ENCODE measurements at places on chromosomes 11 and 22.

- no peak for DNase-seq
Measured at GRCh38 chr11:119726150-119726553, 2.8 kb downstream of the NECTIN1 start.

DNA sequence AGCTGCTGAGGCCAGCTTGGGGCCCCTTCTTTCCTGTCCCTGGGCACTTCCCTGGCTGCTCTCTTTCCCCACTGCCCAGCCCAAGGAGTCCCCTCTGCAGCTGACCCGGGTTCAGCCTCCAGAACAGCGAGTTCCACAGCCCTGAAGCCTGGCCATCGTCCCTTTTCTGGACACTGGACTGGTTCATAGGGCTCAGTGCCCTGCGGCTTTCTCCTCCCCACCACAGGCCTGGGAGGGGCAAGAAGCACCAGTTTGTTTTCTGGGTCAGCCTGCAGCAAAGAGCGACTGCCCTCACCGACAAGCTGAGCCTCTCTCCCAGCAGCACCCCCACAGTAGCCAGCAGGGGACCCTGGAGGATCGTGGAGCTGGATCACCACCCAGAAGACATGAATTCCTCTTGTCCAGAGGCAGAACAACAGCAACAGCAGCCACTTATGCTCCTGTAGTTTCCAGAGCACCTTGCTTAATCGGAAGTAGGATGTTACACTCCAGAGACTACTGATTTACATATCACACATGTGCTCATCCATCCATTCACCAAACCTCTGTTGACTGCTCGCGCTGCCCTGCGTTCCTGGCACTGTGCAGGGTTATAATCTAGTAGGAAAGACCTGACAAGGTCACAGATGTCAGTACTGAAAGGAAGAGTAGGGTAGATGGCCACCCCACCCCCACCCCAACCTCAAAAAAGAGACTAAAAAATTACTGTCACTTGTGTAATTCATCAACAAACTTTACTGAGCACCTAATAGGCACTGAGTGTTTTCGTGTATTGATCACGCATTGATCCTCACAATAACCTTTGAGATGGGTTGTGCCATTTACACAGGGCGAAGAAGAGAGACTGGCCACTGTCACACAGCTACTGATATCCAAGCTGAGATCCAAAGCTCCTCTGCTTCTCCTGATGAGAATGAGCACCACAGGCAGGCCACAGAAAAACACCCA is 13.0 kb upstream of the CXCR5 start:
- DNase-seq: no peak

DNA sequence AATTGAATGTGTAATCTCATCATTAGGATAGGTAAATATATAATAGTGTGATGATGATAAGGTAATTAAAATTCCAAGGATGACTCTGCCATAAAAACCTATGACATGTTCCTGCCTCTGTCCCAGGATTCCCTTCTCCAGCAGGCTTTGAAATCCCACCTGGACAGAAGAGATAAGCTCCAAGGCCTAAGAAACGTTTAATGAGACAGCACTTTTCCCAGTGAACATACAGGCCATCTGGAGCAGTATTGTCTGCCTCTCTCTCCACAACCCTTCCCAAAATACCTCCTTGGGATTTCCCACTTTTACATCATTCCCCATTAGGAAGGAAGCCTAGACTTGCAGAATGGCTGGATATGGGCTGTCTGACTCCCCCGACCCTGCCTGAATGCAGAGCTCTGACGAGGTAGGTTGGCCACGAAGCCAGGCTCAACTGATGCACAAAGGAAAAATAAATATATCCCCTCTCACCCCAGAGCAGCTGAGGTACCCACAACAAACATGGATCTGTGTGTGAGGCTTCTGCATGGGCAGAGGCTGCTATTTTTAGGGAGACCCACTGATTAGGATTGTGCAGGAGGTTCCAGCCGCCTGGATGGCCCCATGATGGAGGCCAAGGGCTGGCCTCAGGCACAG is 71.0 kb downstream of the TMPRSS5 start:
- DNase-seq: no peak

DNA sequence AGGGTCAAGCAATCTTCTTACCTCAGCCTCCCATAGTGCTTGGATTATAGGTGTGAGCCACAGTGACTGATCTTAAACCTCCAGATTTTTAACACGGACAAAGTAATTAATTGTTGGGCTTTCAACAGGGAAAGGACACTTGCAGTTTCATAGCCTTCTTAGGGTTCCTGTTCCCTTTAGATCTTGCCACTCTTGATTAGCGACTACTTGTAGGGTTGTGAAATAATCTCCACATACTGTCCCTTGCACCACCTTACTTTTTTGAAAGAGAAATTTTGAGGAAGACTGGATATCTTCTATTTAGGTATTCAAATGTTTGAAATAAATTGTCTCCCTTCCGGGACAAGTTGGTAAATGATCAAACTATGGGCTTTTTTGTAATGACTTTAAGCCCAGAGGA is 7.6 kb downstream of the MS4A4E start:
- no peak for DNase-seq

GRCh38 chr11:93654226-93654625 is 7.3 kb upstream of the CEP295 start:
- no peak for DNase-seq

DNA sequence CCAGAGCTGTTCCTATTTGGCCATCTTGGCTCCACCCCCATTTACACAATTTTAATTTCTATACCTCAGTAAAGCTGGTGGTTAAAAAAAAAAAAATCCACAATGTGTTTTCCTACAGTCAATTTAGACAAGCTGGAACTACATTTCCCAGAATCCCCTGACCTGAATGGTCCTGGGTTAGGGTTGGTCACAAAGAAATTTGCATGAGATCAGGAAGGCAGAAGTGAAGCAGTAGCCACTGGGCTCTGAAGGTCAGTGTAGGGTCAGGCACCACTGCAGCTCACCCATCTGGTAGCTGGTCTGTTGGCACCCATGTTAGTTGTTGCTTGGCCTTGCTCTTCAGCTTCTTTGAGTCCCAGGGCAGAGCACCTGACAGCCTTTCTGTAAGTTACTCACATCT is 210.7 kb upstream of the API5 start:
- no peak for DNase-seq

GRCh38 chr22:19707347-19708290 is 6.7 kb upstream of the SEPTIN5 start:
- no peak for DNase-seq

DNA sequence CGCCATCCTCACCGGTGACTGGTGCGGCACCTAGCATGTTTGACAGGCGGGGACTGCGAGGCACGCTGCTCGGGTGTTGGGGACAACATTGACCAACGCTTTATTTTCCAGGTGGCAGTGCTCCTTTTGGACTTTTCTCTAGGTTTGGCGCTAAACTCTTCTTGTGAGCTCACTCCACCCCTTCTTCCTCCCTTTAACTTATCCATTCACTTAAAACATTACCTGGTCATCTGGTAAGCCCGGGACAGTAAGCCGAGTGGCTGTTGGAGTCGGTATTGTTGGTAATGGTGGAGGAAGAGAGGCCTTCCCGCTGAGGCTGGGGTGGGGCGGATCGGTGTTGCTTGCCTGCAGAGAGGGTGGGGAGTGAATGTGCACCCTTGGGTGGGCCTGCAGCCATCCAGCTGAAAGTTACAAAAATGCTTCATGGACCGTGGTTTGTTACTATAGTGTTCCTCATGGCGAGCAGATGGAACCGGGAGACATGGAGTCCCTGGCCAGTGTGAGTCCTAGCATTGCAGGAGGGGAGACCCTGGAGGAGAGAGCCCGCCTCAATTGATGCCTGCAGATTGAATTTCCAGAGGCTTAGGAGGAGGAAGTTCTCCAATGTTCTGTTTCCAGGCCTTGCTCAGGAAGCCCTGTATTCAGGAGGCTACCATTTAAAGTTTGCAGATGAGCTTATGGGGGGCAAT is 1.1 kb downstream of the NEAT1 start:
- DNase-seq: no peak

DNA sequence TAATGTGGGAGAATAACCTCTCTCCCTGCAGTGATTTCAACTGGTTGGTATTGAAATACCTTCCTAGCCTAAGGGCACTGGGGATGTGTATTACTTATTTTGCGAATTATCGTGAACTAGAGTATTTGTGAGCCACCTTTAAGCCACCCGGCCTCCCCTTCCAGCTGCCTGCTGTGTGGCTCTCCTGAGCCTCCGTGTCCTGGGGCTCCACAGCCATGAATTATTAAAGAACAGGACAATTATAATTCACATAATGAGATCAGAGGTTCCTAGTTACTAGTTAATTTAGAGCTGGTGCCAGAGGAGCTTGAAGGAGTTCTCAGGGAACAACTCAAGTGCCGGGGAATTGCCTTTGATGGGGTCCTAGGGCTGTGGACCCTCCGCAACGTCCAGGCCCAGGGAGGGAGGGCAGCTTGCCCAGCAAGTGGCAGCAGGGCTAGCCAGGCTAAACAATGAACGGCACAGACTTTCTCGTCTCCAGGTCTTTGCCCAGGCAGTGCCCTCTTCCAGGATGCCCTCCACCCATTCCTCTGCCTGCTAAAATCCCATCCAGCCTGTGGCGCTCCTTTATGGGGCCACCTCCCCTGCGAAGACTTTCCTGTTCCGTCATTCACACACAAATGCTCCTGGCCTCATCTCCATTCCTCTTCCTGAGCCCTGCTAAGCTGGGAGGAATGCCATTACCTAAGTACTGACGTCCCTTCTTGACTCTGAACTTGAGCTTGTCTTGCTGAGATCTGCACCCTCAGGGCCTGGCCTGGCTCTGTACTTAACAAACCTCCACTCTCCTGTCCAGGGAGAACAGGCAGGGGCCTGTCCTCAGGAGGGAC is 91.5 kb downstream of the RTL6 start:
- DNase-seq: no peak

DNA sequence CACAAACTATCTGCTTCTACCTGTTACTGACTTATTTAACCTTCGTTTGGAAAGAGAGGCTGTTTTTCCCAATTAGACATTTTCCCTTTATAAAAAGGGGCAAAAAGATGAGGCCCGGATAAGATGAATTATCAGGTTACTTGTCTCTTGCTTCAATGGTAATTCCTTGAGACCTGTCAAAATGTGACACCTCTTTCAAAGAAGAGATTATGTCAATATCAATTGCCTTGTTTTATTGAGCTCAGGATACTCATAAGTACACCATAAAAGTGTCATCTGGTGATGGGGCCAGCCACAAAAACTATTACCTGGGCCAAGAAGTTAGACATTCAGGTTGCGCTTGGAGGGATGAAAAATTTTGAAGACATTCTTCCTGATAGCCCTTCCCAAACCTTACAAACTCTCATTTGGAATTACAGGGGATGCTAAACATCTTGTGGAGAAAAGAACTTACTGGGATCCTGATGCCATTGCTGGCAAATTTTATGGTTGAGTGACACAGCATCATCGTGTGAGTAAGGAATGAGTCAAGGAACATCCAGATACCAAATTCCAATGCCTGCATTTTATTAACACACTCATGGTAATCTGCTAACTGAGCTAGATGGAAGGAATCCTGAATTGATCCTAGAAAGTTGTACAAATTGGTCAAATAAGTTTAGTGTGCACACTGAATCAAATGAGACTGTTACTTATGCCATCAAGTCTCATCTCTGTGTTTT is 1071.2 kb downstream of the LRRC4C start:
- no peak for DNase-seq

GRCh38 chr11:69000831-69001242 is 12.2 kb downstream of the MRGPRF start:
- no peak for DNase-seq

DNA sequence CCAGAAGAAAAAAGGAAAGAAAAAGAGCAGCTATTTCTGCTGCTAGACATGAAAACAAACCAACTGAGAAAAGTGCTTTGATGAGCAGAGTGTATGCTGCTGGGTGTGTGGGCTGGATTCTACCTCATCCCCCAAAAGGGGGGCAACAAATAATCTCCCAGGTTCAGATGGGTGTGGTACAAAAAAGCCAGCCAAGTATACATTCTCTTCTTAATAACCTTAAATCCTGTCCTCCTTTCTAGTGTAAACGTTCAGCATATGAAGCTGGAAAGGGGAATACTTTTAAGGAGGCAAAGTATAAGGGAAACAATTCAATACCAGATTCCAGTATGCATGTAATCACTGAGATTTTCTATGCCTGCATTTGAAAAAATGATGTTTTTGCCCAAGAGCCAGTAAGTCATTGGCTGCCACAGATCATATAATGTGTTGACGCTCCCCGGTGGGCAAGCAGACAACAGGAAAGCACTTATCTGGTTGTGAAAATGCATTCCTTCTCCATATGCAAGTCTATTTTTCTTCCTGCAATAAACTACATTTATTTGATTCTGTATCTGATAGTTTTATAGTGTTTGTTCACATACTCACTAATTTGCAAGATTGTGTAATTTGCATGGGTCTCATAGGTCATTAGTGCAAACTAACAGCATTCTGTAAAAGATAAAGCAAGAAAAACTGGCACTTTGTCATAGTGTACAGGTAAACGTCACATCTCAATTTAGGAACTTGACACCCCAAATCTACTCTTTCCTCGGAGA is 201.1 kb downstream of the CADM1 start:
- no peak for DNase-seq

- no peak for DNase-seq
Measured at GRCh38 chr11:83717537-83717936, 431.4 kb upstream of the CCDC90B start.

- DNase-seq: peak; percentile 13
Measured at GRCh38 chr11:73141309-73142127, 600 bp downstream of the FCHSD2 start.

DNA sequence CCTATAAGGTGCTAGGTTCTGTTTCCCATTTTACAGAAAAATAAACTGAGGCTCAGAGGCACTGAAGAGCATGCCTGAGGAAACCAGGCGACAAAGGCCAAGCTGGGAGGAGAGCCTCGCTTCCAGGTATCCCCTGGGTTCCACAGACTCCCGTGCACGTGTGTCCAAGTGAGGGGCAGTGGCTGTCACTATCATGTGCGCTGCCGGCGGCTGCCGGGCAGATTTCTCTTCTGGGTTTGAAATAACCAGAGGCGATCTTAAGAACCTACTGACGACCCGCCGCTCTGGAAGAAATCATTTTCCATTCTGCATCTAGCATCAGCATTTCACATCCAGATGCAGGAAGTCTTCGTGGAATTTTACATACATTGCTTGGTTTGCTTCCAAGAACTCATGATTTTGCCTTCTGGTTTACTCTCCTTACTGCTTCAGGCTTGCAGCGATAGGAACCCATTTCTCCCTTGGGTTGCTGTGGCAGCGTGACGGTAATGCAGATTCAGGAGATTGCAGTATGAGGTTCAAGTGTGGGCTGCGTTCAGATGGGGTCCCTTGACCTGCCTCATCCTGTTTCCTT is 28.6 kb downstream of the ARHGAP8 start:
- no peak for DNase-seq

DNA sequence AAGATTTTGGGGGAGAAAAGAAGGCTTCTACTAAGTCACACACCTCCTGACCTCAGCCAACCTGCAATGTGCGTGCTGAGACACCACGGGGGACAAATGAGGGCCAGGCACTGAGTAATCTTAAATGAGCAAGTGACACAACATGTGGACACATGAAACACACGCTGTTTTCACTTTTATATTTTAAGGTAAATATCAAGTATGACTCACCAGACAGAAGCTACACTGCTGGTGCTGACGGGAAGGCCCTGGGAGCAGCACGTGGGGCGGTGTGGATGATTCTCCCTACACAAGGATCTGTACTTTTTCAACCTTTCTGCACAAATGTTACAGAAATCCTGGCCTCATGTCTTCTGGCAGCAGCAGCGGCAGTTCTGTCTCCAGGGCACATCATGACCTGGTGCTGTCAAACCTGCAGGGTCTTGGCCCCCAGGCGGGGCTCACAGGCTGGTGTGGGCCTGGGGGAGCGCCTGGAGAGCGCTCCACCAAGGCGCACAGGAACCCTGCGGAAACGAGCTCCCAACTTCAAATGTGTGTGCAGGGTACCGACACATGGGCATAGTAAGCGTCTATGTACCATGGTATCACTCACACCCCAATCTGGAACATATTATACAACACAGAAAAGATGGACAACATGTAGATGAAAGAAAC is 61.7 kb downstream of the DGCR2 start:
- DNase-seq: no peak

- DNase-seq: no peak
Measured at GRCh38 chr11:127275774-127276173, 275.2 kb upstream of the KIRREL3 start.

Measured in activated T-helper 1 cell treated with anti-CD3 and anti-CD28 coated beads, Interleukin-2, amount 50 U/mL, for 16 hours (primary cell).